ENCODE measurements at places on chromosomes 6 and 20.

DNA sequence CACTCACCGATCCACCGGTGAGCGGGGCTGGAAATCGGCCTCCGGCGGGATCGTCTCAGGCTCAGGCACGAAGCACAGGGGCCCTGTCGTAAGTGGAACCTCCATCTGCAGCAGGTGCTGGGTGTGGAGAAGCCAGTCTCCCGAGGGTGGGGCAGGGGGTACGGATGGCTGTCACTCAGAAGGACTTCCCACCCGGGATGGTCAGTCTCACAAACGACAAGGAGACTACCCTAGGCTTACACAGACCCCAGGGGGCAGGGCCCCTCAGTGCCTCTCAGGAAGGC is 27.8 kb downstream of the YTHDF1 start:
- H3K27ac ChIP-seq = no peak overlapping the region
- H3K36me3 ChIP-seq = no peaks in the 10 kb centered on the region
- H3K4me1 ChIP-seq = no peaks in the 10 kb centered on the region
- DNase-seq = no peak
- no peak overlapping the region for H3K4me3 ChIP-seq

- no peaks in the 10 kb centered on the region for H3K4me1 ChIP-seq
- H3K27me3 ChIP-seq = peaks cover 8% of the 10 kb centered on the region
- H3K4me3 ChIP-seq = no peak overlapping the region
Observed at GRCh38 chr6:156757849-156758248, 19.3 kb upstream of the ARID1B start.

DNA sequence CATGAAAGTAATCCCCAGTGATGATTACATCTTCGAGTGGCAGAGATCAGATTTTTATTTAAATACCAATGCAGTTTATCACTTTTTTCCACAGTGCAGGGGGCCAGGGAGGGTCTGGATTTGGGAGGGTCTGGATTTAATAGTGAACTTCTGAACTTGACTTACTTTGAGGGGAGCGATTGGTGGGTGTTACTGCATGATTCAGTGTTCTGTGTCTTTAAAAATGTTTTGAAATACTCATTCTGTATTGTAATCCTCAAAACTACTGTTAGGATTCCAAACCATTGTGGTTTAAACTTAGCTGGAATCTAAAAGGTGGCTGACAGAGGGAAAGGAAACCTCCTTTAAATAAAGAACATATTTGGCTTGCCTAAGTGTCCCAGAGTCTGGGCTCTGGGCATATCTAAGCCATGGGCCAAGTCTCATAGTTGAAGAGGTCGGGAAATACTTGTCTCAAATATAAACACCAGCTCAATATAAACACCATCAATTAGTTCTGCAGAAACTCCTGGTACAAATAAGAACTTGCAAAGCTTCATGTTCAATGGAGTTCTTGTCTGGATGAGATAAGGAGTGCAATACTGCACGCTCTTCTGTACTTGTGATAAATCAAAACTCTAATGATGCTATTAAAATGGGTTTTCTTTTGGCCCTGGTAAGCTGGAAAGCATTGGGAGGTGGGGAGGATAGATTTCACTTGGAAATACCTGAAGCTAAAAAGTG is 14.4 kb downstream of the JARID2 start:
- peak overlapping the region; percentile 87 for H3K27ac ChIP-seq
- H3K4me1 ChIP-seq = peaks cover 97% of the 10 kb centered on the region
- H3K4me3 ChIP-seq = peak overlapping the region; percentile 75
- H3K36me3 ChIP-seq = peaks cover 38% of the 10 kb centered on the region

- no peak for DNase-seq
- H3K4me3 ChIP-seq = no peak overlapping the region
- peaks cover 10% of the 10 kb centered on the region for H3K4me1 ChIP-seq
Observed at GRCh38 chr6:20198156-20198774, 14.0 kb downstream of the MBOAT1 start.

Measured in activated T-cell treated with anti-CD3 and anti-CD28 coated beads, Interleukin-2, amount 50 U/mL, for 72 hours (primary cell).